ENCODE measurements at places on chromosomes 1 and 21.
A peak's percentile ranks its signal among the peaks of the same experiment; 100 is the strongest.

- DNase-seq: no peak
Measured at GRCh38 chr21:42301371-42302075, 13.7 kb downstream of the TFF3 start.

DNA sequence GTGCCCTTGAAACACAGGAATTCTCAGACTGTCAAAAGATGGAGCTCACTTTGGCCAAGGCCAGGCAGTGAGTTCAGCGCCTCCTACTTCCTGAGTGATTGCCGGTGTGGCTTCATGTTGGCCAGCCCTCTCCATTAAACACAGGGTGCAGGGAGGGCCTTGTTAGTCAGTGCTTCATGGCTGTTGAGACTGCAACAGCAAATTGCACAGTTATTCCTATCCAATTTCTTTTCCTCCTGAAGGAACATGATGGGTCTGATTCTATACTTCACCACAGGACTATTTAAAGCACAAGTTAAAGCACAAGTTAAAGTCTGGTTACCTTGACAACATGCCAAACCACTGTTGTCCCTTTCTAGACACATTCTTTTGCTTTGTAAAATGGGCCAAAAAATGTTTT is 156.6 kb downstream of the SIPA1L2 start:
- DNase-seq: no peak

GRCh38 chr1:70993798-70994197 is 53.8 kb downstream of the PTGER3 start:
- DNase-seq: no peak

DNA sequence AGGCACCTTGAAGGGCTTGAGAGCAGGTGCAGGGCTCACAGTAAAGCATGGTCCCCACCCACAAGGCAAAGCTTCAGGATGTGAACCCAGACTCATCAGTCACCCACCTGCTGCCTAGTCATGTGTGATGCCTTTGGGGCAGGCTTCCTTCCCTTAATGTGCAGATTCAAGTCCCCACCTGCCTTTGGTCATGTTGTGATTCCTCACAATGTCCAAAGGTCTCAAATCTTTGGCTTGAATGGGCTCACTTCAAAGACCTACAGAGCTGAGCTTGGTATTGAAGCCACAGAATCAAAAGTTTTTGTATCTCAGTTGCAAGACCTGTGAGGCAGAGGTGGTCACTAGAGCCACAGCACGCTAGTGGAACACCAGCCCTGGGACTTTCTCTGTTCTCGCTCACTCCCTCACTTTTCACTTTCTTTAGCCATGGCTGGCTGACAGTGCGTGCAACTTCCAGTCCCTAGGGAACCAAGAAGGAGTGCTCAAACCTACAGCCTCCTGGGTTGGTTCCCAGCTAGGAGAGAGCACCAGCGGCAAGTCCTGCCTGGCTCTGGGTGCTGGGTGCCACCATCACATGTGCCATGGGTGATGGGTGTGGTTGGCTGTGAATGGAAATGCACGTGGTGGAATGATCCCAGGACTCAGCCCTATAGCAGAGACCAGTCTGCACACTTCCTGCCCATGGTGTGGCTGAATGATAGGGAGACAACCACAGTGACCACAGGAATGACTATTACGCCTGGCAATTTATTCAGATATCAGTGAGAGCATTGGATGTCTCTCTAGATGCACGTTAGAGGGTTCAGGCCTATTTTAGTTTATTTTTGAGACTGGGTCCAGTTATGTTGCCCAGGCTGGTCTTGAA is 26.4 kb upstream of the CLIC6 start:
- DNase-seq: peak; percentile 7

DNA sequence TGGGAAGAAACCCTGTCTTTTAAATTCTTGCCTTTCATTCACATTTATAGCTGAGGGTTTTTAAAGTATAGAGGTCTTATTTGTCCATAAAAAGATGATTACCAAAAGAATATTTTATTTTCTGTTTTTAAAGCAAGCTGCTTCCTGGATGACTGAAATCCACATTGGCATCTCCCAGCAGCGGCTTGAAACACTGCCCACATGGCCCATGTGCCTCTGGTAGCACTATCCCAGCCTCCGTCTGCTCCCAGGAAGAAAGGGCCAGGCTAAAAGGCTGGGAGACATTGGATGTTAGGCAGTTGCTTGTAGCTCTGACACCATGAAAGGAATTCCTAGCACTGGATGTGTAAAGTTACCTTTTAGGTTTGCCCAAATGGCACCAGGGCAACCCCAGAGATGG is 169.9 kb upstream of the CACNA1E start:
- DNase-seq: no peak

DNA sequence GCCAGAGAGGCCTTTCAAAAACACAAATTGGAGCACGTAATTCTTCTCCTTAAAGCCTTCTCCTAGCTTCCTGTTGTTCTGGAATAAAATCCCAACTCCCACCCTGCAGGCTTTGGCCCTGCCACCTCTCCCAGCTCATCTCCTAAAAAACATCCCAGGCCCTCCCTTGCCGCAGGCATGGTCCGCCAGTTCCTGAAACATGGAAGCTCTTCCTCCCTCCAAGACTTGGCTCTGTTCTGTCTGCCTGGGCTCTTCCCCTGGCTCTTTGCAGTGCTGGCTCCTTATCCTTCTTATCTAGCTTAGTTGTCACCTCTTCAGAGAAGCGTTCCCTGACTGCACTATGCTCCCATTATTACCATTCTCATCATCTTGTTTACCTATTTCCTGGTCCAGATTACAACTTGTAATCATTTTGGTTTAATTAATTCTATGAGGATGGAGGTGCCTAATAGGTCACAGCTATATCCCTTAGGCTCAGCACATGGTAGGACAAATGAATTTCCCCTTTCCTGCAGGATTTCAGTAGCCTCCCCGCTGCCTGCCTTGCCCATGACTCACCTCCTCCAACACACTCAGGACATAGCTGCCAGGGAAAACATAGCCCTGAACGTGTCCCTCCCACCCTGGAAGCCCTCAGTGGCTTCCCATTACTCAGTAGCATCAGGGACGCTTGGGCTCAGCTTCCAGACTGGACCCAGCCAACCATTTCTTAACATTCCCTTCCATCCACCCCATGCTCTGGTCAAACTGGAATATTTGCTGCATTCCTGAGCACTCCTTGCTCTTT is 15.7 kb upstream of the IGSF21 start:
- no peak for DNase-seq

DNA sequence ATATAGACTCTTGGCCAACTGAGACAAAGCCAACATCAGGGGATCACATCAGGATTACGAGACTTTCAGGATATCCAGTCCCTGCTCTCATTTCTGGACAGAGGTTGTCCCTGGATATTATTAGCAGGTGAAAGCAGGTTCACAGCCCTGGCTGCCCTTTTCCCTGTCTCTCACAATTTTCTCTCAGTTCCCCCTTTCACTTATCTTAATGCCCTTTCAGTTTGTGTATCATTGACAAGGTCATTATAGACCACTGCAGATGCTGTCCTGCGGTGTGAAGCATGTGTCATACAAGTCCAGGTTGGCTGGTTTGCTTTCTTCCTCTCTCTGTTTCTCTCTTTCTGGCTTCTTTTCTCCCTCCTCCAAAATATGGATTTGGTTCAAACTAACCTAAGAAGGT is 2.1 kb upstream of the KLHDC9 start:
- DNase-seq: no peak

- no peak for DNase-seq
Measured at GRCh38 chr1:150890033-150890416, 3.1 kb downstream of the CTXND2 start.

DNA sequence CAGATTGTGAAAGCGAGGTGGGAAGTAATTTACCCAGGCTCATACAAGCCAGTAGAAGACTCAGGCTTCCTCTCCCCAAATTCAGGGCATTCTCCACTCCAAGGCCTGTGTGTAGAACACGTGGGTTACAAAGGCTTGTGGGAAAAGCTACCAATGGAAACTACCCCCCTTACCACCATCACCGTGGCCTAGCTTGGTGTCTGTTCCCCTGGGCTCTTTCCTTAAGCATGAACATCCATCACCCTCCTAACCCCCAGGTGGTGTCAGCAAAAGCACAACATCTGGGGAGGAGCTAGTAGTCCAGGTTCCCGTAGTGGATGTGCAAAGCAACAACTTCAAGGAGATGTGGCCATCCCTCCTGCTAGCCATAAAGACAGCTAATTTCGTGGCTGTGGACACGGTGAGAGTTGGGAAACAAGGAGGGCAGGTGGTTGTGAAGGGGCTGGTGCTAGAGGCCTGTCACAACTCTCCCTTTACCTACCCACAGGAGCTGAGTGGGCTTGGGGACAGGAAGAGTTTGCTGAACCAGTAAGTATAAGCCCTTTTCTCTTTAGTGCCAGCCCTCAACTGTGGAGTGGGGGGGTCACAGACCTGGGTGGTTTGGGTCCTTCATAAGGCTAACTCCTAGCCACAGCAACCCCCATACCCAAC is 701 bp upstream of the MUTYH start:
- DNase-seq: no peak

GRCh38 chr1:68181165-68181556 is 51.2 kb downstream of the WLS start:
- DNase-seq: no peak

DNA sequence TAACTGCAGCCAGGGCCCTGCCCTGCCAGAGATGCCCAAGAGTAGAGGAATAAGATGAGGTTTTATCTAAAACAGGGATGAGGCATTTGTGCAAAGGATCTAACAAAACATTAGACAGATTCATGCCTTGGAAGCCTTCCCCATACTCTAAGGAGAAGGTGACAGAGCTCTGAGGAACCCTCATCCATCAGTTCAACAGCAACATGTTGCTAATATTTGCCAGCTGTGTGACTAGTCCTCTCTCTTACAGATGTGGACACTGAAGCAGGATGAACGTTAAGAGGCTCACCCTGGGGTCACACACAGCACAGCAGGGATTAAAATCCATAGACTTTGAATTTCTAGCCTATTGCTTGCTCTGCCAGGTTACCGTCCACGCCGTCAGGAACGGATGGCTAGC is 99.0 kb downstream of the ZBTB18 start:
- DNase-seq: no peak

GRCh38 chr1:6497215-6497866 is 5.9 kb upstream of the PLEKHG5 start:
- DNase-seq: no peak

GRCh38 chr1:236259043-236259442 is 22.7 kb downstream of the ERO1B start:
- no peak for DNase-seq

- no peak for DNase-seq
Measured at GRCh38 chr1:58108783-58109182, 437.7 kb downstream of the OMA1 start.

- DNase-seq: peak; percentile 20
Measured at GRCh38 chr1:27436204-27437159, 44.1 kb downstream of the GPR3 start.

DNA sequence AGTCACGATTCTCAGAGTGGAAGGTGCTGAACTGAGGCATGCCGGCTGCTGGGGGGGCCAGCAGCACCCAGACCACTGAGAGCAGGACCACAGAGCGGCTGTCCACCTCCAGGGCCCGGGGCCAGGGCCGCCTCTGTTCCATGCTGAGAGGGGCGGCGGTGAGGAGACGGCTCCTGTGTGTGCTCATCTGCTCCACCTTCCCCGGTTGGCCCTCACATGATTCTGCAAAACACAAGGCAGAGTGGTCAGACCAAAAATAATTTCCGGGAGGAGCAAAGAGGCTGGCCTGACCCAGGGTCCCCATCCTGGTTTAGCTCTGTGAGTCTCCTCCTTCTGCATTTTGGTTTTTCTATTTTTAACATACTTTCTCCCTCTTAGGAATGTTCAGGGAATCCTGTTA is 26.4 kb downstream of the PLXNA2 start:
- DNase-seq: no peak

DNA sequence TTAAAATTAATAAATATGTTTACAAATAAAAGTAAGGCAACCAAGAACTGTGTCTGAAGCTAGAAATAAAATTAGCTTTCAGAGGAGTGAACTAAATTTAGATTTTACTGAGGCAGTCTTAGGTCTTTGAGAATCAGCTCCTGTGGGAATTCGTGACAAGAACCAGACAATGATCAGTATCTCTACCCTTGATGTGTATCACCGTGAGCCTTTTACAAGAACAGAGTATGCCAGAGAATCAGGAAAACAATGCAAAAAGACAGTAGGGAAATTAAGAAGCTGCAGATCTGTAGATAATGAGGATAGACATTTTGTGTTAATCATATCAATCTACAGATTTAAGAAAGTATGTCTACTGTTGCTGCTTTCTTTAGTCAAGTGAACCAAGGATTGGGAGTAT is 351.0 kb downstream of the COL11A1 start:
- DNase-seq: no peak

- no peak for DNase-seq
Measured at GRCh38 chr21:38376235-38376634, 119.4 kb downstream of the KCNJ15 start.

DNA sequence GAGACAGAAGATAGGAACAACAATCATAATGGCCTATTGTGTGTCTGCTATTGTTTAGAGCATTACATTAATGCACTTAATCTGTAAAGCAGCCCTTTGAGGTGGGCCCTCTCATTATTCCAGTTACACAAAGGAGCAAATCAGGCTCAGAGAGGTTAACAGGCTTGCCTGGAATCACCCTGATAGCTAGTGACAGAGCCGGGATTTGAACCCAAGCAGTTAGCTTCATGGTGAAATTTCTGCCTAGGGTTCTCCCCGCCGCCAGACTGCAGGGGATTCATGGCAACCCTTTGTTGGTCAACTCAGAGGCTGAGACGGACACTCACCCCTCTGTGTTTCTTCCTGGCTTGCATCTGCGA is 7.1 kb downstream of the HEYL start:
- no peak for DNase-seq

DNA sequence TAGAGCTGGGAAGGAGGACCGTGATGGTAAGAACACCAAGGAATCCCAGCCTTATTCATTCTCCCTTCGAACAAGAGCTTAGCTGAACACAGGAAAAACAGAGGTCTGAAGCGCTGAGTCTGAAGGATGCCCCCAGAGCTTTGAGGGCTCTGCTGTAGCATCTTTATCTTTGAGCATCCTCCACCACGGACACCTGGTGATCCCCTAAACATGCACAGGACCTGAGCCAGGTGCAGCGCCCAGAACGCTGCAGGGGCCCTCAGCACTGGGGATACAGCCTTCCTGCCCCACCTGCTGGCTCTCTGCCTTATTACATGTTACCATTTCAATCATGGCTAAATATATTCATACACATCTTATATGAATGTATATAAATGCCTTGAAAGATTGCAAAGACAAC is 7.7 kb upstream of the GPATCH4 start:
- DNase-seq: no peak

GRCh38 chr1:200856716-200857357 is 15.9 kb upstream of the GPR25 start:
- DNase-seq: no peak

DNA sequence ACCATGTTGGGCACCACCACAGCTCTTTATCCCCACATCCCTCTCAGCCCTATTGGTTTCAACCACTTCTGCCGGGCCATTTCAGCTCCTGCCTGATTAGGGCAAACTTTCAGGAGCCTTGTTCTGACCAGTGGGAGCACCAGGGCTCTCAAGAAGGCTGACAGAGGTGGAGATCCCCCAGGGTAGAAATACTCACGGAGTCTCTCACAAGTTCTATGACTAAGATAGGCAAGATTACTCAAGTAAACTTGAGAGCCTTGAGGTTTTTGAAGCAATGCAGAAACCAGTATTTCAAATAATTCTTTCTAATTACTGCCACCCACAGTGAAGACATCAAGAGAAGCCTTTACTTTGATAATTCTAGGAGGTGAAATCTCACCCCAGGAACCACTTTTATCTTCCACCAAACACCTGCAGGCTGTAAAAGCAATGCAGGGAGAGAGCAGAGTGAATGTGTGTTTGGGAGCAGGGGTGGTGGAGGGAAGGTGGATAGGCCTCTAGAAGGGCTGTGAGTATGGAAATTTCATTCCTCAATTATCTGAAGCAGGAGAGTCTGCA is 6.6 kb upstream of the PTCH2 start:
- DNase-seq: no peak
